ENCODE measurements at places on chromosomes 2 and 18.

DNA sequence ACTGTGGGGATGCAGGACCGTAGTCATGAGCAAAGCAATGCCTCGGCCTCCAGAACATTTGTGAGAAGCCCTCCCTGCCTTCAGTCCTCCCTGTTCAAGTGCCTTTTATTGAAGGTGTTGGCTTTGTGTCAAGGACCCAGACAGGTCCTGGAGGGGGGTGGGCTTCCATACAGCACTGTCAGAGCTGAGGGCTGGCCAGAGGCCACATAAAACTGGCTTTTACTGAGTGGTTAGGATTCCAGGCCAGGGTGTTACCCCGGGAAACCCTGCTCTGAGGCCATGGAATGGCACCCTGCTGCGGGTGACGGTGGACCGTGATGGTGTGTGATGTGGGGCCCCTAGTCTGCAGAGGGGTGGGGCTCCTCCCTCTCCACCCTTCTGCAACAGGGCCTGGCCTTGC lies 41.6 kb downstream of the TOGARAM2 start:
- no peak for DNase-seq

DNA sequence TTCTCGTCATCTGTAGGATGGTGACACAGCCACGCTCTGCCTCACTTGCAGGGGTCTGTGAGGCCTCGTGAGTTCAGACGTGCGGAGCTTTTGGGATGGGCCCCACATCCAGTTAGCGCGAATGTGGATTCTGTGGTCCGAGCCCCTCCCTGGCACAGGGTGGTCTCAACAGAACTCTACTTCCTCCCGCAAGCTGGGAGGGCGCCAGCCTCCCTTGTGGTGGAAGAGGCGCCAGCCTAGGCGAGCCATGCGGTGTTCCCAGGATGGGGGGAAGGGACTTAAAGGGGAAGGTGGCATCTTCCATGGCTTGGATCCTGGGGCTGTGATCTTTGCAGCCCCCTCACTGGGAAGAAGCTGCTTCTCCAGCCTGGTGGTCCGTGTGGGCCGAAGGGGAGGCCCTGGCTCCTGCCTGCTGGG lies 1.4 kb downstream of the SNORC start:
- DNase-seq, result no peak

DNA sequence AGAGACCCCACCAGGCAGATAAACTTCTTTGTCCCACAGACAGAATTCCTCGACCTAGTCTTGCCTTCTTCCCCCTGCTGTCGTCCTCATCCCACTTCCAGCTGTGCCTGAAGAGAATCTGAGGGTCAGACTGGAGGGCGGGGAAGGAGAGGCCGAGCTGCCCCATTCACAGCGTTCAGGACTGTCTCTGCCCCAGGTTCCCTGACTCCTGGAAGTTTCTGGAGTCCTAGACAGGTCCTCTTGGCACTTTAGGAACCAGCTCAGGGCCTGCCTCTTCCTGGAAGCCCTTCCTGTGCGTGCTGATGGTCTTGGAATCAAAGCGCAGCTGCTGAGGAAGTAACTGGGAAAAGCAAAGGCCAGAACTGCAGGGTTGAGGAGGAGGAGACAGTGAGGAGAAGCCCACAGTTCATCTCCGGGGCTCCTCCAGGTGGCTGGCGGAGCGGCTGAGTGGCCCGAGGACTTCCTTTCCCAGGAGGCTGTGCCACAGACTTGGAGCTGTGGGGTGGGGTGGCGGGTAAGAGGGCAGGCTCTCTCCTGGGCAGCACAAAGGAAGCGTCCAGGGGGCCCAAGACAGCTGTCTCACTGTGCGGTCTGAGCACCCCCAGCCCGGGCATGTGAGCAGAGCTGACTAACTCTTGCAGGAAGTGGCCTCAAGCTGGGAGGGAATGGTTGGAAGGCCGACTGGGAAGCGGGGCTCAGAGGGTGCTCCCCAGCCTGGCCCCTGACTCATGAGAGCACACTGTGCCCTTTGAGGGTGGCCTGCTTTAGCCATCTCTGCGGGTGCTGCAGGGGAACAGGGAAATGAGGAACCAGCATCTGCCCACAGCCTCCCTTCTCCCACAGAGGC lies 39.5 kb downstream of the SDC1 start:
- DNase-seq, result no peak

DNA sequence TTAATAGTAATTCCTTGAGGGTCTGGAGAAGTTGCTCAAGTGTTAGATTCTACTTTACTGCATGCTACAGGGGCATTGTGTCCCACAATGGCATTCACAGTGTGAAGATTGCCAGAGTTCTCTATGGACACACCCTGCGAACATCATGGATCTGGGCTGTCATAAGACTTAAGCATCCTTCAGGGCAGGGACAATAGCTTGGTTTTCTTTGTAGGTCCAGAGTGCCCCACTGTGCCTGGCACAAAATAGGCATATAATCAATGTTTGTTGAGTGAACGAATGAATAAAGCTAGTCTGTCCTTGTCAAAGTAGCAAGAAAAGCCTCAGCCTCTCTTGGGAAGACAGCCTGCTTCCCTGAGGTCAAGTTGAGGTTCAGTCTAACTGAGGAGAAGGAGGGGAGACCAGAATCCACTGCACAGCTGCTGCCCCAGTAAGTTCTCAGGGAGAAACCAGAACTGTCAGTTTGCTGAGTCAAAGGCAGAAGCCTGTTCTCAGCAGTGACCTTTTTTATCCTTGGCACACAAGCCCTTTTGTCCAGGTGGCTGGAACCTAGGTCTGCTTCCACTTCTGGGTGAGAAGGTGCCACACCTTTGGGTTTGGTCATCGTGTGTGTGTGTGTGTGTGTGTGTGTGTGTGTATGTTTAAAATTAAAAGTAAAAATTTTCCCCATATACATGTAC lies 15.0 kb downstream of the INPP4A start:
- DNase-seq, result no peak

GRCh38 chr2:213199871-213200270 lies 48.5 kb upstream of the IKZF2 start:
- DNase-seq, result no peak

GRCh38 chr18:11653521-11653920 lies 35.5 kb upstream of the GNAL start:
- no peak for DNase-seq

- no peak for DNase-seq
Measured at GRCh38 chr18:31610286-31611205, 18.9 kb downstream of the TTR start.

GRCh38 chr18:28793901-28794300 lies 617.0 kb upstream of the CDH2 start:
- no peak for DNase-seq

- DNase-seq, result no peak
Measured at GRCh38 chr2:113057117-113057516, 1.9 kb upstream of the IL36RN start.

- DNase-seq, result no peak
Measured at GRCh38 chr2:234699456-234699855, 202.6 kb upstream of the ARL4C start.

DNA sequence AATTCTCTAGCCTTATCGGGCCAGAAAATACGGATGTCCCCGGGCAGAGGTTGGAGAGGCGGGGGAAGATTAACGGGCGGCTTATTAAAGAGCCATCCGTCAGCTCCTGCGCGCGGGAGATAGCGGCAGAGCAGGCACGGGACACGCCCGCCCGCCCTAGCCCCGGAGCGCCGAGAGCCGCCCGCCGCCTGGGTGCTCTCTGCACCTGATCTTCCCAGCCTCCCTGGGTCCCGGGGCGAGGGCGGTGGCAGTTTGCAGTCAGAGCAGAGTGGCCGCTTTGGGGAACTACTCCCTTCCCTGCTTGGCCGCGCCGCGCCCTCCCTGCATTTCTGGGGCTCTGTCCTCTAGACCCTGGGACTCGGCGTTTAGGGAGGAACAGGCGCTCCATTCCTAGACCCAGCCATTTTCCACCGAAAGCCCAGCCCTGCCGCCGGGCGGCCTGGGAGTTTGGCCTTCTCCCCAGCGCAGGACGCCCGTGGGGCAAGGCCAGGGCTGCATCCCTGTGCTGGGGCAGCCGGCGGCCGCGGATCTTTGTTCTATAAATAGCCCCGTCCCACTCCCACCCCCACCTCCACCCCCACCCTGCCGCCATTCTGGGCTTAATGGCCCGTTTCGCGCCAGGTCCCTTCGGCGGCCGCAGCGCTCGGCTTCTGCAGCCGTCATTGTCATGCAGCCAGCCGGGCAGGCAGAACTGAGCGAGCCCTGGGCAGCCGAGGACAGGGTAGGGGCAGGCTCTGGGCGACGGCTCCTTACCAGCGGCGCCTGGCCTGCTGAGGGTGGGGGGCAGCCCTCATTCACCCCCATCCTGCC lies 6.6 kb downstream of the GAD1 start:
- DNase-seq, result no peak

DNA sequence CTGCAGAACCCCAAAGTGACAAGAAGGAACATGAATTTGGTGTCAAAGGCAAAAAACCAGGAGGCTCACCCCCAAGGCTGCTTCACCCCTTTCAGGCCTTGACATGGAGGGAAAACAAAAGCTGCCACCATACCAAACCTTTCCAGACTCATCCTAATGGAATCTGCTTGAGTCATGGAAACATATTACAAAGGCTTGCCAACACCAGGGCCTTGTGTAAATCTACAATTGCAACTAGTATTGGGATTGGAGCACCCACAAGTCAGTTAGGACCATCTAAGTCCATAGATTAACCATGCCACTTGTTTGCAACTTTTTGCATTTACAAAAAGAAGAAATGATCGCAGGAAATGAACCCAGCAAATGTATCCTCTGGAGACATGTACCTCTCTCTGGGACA lies 297.6 kb downstream of the CDCA7 start:
- no peak for DNase-seq

DNA sequence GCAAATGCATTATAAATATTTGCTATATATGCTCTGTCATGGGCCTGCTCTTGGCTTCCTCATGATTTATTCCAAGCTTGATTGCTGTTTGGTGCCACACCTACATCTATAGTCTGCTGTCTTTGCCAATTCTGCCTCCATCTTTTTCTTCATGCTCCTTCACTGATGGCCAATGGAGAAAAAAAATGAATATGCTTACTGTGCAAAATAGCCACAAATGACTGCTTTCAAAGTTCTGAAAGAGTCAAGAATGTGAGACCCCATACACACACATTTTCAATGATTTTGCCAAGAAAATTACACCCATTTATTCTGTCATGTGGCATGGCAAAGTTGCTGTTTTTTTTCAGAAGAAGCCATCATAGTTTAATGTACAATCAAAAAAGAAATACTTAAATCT lies 305.6 kb upstream of the LRRTM1 start:
- DNase-seq, result no peak

GRCh38 chr2:54347622-54348021 lies 91.6 kb upstream of the TSPYL6 start:
- DNase-seq, result no peak

DNA sequence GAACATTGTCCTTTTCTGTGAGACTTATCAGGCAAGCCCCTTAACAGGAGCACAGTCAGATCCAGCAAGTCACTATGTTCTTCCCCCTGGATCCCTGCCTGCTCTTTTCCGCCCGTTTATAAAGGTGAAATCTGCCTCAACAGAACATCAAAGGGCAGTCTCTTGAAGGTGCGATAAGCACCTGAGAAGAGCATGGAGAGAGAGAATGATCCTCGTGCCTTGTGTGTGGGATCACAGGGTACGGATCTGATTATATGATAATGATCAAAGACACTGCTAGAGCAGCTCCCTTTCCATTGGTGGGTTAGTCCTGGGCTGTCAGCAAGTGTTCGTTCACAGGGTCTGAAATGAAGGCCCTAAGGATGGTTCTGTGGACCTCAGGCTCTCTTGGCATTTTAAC lies 106.4 kb downstream of the ZAP70 start:
- no peak for DNase-seq

- DNase-seq, result no peak
Measured at GRCh38 chr2:129300456-129300855, 679.0 kb upstream of the RAB6C start.

GRCh38 chr2:60439219-60439974 lies 114.1 kb downstream of the BCL11A start:
- no peak for DNase-seq

GRCh38 chr18:49444581-49444980 lies 15.9 kb downstream of the DYM start:
- no peak for DNase-seq

DNA sequence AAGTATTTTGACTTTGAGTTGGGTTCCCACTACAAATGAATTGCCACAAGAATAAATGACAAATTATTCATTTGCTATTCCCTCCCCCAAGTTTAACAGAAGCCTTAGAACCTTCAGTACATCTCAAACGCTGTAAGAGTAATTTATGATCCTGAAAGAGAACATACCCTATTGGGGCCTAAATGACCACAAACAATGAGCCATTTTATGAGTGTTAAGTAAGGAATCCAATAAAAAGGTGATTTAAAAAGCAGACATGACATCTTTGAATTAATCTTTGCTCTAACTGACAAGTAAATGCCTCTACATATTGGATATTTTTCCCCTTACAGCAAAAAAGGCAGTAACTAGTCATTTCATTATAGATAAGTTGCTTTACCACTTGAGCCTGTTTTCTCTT lies 136.9 kb downstream of the NRXN1 start:
- DNase-seq, result no peak

DNA sequence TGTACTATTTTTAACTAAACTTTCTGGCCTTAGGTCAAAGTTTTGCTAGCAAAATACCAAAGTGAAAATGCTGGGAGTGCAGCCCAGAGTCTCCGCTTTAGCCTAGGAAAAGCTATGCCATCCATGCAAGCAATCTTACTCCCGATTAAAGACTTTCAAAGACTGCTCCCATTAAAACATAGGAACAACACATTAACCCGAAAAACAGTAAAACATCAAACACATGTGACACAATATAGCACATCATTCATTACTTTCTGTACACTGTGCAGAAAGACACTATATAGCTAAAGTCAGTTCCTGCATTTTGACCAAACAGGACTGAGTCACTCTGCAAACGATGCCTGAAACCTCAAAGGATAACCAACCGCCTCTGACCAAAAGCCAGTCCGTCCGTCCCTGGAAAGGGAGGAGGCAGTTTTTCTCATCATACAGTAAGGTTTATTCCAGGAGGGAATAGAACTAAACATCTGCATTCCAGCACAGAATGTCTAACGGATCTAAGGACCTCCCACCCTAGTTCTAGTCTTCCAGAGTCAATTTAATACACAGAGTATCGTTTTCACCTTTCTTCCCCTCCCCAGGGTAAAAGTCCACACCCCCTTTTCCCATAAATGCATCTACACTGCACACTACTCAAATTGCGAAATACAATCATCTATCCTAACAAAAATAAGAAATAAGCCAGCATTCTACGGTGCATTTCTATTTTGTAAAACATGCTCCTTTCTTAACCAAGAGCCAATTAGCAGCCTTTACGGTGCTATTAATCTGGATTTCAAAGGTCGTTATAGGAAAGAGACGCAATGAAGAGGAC lies 1.7 kb downstream of the ROCK2 start:
- peak; percentile 18 for DNase-seq

DNA sequence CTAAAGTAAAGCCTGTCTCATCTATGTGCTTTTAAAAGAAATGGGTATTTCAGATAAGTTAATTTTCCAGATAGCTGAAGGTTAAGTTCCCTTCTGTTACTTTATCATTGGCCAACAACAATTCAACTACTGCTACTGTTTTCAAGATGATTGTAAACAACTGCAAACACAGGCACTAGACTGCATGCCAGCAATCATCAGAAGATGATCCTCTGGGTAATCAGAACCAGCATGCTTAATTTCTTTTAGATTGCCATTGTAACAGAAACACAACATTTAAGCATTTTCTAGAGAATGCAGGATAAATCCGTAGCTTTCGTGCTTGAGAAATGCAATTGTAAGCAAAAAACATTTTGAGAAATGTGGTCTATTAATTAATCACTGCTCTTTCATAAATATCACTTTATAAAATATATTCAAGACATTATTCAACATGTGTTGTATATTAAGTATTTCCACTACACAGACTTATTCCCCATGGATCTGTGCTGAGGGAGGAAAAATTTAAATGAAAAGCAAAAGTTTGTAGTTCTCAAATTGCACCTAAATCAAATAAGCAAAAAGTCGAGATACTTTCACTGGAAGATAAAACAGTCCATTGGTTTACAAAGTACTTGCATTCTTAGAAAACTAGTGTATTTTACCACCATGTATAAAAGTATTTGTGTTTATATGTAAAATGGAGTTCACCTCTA lies 133.7 kb downstream of the ATL2 start:
- no peak for DNase-seq
